Progenitor cell of endocrine pancreas (in vitro differentiated cells): ENCODE measurements at places on chromosomes 1 and 21.

GRCh38 chr1:77018311-77018710 is 151.0 kb downstream of the ST6GALNAC5 start:
- DNase-seq: no peak

GRCh38 chr1:30834253-30834652 is 74.3 kb downstream of the SDC3 start:
- DNase-seq: no peak

- no peak for DNase-seq
Measured at GRCh38 chr21:38902608-38903445, 97.1 kb downstream of the ETS2 start.

- no peak for DNase-seq
Measured at GRCh38 chr1:152220166-152221163, 3.5 kb downstream of the HRNR start.

DNA sequence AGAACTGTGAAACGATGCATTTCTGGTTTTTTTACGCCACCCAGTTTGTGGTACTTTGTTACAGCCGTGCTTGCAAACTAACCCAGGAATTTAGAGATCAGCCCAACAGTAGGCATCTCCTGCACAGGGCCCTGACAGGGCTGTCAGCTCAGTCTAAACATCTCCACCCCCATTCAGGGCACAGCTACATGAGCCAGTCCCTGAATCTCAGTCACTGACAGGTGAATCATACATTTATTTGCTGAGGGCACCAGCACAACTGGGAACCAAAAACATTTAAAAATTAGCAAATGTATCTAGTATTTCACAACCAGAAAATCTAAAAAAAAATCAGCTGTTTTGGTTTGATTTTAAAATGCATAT is 30.7 kb downstream of the PRDX6 start:
- DNase-seq: no peak
